ENCODE measurements at places on chromosomes 2 and 18. TPM values are rescaled to one million over a fixed set of nuclear protein-coding genes. Genes with fewer than 3 reads are reported as not detected.

- H3K27me3 ChIP-seq: no peaks in the 10 kb centered on the region
- no peaks in the 10 kb centered on the region for H3K36me3 ChIP-seq
- no peak overlapping the region for H3K27ac ChIP-seq
- no peaks in the 10 kb centered on the region for H3K4me1 ChIP-seq
These were observed 98.6 kb downstream of the SLC4A10 start for GRCh38 chr2:161722547-161723503.

GRCh38 chr2:99278793-99279291, 22.2 kb downstream of the LYG1 start:
- no peaks in the 10 kb centered on the region for H3K27me3 ChIP-seq
- H3K27ac ChIP-seq: no peak overlapping the region
- H3K4me3 ChIP-seq: no peak overlapping the region
- no peaks in the 10 kb centered on the region for H3K4me1 ChIP-seq

- peaks cover 8% of the 10 kb centered on the region for H3K4me1 ChIP-seq
- no peaks in the 10 kb centered on the region for H3K27me3 ChIP-seq
- H3K27ac ChIP-seq: no peak overlapping the region
- DNase-seq: no peak
- H3K4me3 ChIP-seq: no peak overlapping the region
These were observed 293.2 kb upstream of the EPAS1 start for GRCh38 chr2:46003903-46004473.

- H3K27me3 ChIP-seq: no peaks in the 10 kb centered on the region
- no peaks in the 10 kb centered on the region for H3K36me3 ChIP-seq
- no peak for DNase-seq
- H3K4me3 ChIP-seq: no peak overlapping the region
These were observed 111.3 kb upstream of the TLK1 start for GRCh38 chr2:171271971-171272436.

DNA sequence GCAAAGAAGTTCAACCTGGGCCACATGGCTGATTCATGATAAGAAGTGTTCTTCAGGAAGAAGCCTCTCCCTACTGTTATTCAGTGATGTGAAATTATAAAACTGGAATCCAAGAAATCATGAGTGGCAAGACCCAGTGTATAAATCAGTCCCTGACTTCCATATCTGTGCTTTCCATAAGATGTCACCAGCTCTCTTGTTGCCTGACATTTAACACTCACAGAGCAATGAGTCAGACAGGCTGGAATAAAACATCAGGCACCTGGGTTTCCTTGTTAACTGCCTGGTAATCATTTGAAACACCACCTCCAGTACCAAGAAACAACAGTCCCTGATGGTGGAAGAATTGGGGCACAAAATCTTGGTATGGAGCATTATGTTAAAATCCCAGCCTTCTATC, 76.1 kb downstream of the SCG2 start:
- H3K4me3 ChIP-seq: no peak overlapping the region
- peaks cover 5% of the 10 kb centered on the region for H3K4me1 ChIP-seq
- H3K27me3 ChIP-seq: no peaks in the 10 kb centered on the region
- H3K27ac ChIP-seq: no peak overlapping the region
- H3K36me3 ChIP-seq: no peaks in the 10 kb centered on the region
- DNase-seq: no peak

- H3K4me3 ChIP-seq: peak overlapping the region; percentile 52
- no peak overlapping the region for H3K27ac ChIP-seq
- no peak for DNase-seq
- H3K4me1 ChIP-seq: peaks cover 50% of the 10 kb centered on the region
These were observed 418.2 kb upstream of the HS6ST1 start for GRCh38 chr2:128736689-128737545.

The FRZB gene
- 0.53 TPM for total RNA-seq

The PID1 gene
- 33.0 TPM for total RNA-seq

The MPP4 gene
- total RNA-seq: 0.19 TPM
